ENCODE measurements at places on chromosomes 1 and 21.
A peak's percentile ranks its signal among the peaks of the same experiment; 100 is the strongest.

DNA sequence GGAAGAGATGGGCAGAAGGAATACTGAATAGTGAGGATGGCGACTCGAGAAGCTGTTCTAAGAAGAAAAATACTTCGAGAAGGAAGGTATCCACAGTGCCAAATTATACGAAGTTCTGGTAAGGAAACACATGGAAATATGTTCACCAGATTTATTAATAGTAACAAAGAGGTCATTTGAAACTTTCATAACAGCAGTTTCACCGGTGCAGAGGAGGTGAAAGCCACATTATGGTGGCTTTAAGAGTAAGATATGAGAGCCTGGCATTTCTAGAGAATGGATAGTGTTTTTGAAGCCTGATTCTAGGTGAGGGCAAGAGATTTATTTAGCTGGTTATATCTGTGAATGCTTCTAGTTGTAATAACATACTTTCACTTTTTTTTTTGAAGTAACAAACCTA, 56.2 kb downstream of the DPYD start:
- DNase-seq = no peak

DNA sequence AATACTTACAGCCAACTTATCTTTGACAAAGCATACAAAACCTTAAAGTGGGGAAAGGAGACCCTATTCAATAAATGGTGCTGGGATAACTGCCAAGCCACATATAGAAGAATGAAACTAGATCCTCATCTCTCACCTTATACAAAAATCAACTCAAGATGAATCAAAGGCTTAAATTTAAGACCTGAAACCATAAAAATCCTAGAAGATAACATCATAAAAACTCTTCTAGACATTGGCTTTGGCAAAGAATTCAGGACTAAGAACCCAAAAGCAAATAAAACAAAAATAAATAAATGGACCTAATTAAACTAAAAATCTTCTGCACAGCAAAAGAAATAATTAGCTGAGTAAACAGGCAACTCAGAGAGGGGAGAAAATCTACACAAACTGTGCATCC, 335.6 kb upstream of the PBX1 start:
- DNase-seq = no peak

GRCh38 chr1:87804128-87804527, 475.4 kb downstream of the LMO4 start:
- no peak for DNase-seq

DNA sequence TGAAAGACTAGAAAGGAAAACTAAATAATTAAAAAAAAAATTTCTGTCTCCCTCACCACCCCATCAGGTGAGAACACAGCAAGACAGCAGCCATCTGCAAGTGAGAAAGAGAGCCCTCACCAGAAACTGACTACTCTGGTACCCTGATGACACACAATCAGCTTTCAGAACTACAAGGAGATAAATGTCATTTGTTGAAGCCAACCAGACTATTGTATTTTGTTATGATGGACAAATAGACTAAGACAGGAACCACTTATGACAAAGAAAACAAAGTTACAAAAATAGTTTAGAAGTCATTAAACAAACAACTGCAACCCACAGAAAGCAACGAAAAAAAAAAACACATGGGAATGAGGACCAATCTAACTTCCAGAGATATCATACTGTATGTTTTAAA, 98.3 kb downstream of the FAF1 start:
- no peak for DNase-seq

GRCh38 chr1:99969729-99970621, at the start of gene SLC35A3:
SLC35A3 (plus strand) TSS chr1:99969996; CDS start chr1:99993555, 23,559 bp downstream.
- DNase-seq = peak; percentile 91

DNA sequence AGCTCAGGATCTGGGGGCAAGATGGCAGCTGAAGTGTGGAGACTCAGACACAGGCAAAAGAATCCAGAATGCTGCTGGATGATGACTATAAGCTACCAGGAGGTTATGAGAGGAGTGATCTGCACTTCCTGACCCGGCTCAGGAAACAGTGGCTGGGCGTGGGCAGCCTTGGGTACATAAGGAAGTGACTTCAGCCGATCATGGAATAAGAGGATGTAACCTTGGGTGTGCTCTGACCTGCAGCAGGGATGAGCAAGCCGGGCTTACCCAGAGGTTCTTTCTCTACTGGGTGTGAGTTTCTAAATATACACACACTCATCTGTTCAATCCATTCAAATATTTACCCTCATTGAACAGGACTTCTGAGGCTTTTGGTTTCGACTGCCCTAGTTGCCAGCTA, 62.7 kb downstream of the CD34 start:
- peak; percentile 55 for DNase-seq
